ENCODE measurements at places on chromosomes 13 and 19.

- no peak for DNase-seq
These were observed 2.5 kb downstream of the ATP4B start for GRCh38 chr13:113655346-113656002.

DNA sequence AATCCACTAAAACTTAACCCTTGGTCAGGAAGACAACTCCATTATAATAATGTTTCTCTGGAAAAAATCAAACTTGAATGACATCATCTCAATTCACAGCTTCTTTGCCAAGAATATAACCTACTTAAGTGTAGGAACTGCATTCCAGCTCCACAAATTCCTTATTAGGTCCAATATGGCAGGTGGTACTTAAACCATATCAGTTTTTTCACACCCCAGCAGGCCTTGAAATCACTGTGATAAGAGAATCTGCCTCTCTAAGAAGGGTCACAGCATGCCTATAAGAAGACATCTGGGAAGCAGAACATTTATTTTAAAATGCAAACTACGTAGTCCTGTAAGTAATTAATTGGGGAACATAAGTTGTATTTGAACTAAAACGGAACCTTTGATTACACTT lies 687.8 kb downstream of the DIAPH3 start:
- no peak for DNase-seq

GRCh38 chr19:42293540-42293939 lies 8.4 kb upstream of the PRR19 start:
- DNase-seq: no peak

DNA sequence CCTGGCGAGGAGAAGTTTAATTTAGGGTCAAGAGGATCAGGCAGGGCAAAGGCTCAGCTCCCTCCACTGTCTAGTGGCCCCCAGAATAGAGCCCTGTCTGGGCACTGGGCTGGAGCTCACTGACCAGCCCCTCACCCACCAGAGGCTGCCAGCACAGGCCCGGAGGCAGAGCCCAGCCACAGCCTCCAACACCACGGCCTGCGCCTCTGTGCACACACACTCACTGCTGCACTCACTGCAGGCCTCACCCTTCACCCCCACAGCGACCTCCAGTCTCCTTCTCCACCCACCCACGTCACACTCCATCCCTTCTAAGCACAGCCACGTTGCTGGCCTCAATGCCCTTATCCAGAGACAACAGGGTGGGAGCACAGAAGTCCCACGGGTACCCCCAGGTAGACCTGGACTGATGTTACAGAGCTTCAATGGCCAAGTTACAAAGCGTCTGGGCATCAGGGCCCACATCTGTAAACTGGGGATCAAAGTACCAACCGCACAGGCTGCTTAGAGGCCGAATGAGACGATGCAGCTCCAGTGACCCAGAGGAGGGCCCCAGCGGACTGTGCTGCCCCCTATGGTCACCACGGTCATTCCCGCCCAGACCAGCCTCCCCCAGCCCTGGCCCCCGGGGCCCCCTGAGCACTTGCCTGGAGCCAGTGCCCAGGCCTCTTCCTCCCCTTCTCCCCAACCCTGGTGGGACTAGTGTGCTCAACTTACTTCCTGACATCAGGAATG lies 4.5 kb upstream of the PRKD2 start:
- DNase-seq: no peak

DNA sequence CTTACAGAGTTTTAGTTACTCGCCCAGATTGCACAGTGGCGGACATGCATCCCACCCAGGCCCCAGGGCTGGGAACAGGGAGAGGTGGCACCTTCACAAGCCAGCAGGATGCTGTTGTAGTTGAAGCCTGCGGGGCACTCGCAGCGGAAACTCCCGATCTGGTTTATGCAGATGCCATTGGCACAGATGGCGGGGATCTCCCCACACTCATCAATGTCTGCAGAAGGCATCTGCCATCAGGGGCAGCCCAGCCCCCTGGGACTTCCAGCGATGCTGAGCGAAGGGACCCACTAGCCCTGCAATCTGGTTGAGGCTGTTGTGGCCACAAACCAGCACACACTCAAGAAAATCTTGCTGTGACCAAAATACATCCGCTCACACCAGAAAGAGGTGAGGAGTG lies 44.6 kb downstream of the CCL25 start:
- DNase-seq: no peak

GRCh38 chr13:95146486-95146885 lies 154.8 kb downstream of the ABCC4 start:
- DNase-seq: no peak

DNA sequence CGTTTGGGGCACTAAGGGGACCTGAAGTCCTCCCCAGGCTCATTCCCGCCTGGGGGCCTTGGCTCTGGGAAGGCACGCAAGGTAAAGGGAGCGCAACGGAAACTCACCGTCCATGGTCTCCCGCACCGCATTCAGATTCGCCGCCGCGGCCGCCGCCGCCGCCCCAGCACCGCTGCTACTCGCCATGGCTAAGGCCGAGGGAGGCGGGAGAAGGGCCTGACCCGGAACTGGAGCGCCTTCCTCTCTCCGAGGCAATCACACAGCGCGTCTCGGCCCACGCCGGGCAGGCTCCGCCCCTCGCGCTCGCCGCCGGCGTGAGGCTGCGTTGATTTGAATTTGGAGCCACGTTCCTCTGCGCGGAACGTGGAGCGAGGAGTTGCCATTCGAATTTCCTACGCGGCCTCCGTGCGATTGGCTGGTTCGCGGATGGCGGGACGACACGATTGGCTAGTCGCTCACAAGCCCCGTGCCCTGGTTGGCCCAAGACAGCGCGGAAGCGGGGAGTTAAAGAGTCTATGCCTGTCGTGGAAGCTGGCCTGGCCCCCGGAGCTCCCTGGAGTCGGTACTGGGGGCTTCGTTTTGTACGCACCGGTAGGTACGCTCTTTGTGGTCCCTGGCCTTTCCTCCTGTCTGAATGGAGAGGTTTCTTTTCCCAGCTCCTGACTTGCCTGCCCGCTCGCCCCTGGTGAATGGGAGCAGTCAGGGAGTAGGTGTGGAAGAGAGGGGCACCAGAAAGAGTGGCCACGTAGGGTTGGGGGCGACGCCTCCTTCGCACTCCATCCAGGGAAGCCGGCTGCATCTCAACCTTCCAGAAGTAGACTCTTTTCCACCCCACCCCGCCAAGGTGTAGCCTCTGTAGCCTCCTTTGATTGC lies at the start of the genes BORA and MZT1:
BORA (plus strand) TSS at position 507 of the 873 bp plus-strand sequence. CDS start 1,018 bp downstream, outside the sequence.
MZT1 (minus strand) TSS at position 213 of the 873 bp plus-strand sequence; CDS start at position 186, 27 bp downstream.
- DNase-seq: peak; percentile 92

DNA sequence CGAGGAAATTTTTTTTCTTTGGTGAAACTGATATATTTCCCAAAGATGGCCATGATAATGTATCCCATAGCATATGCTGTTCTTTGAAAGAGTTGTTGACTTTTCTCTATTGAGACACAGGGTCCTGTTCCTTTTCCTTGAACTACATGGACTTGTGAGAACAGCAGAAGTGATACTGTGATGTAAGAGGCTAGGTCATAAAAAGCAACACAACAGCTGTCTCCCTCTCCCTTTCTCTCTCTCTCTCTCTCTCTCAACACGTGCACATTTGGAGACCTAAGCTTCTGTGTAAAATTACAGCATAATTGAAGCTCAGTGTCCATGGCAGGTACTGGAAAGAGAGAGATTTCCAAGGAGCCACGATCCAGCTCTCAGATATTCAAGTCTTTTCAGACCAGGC lies 1712.4 kb downstream of the EFNB2 start:
- DNase-seq: no peak

GRCh38 chr19:6412447-6413091 lies 12.0 kb downstream of the KHSRP start:
- DNase-seq: no peak

GRCh38 chr13:102956449-102956848 lies 109.8 kb downstream of the SLC10A2 start:
- no peak for DNase-seq

GRCh38 chr13:32254416-32254815 lies 60.7 kb downstream of the ZAR1L start:
- no peak for DNase-seq

DNA sequence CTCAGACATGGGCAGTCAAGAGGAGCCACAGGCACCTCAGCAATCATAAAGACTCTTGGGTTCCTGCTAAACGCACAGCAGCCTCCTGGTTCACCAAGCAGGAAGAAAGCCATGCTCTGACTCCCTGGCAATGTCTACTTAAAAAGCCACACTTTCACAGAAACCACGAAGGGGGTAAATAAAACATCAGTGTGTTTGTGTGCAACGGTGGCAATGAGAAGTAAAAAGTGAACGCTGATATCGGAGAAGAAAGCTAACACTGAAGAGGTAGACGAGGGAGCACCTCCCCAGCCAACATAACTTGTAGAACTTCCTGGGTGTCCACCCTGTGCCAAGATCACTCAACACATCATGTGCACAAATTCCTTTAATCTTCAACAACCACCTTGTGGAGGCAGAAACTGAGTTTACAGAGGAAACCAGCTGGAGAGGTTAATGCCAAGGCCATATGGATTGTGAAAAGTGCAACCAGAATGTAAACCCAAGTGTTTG lies 30.2 kb downstream of the HSPH1 start:
- no peak for DNase-seq

GRCh38 chr13:27928805-27929753 lies 9.3 kb downstream of the PDX1 start:
- DNase-seq: no peak

DNA sequence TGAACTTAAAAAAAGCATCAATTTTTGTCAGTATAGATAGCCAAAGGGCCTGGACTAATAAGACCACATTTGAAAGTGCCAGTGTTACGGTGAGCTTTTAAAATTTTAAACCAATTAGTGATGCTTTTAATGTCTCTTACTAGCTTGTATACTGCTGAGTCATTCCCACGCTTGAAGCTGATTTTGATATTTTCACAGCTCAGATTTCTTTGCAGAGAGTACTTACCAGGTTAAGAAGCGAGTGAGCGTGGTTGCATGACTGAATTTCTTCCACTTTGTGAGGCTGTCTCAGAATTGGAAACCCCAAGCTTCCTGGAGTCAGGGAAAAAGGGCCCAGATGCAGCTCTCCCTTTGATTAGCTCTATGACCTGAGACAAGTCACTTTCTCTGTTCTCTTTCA lies 74.5 kb upstream of the NBEA start:
- no peak for DNase-seq

GRCh38 chr19:5804516-5805461 lies at the start of gene NRTN:
NRTN (plus strand) TSS chr19:5805067; CDS start chr19:5824166, 19,099 bp downstream.
- no peak for DNase-seq

GRCh38 chr13:63902141-63902540 lies 2486.5 kb upstream of the PCDH20 start:
- no peak for DNase-seq

DNA sequence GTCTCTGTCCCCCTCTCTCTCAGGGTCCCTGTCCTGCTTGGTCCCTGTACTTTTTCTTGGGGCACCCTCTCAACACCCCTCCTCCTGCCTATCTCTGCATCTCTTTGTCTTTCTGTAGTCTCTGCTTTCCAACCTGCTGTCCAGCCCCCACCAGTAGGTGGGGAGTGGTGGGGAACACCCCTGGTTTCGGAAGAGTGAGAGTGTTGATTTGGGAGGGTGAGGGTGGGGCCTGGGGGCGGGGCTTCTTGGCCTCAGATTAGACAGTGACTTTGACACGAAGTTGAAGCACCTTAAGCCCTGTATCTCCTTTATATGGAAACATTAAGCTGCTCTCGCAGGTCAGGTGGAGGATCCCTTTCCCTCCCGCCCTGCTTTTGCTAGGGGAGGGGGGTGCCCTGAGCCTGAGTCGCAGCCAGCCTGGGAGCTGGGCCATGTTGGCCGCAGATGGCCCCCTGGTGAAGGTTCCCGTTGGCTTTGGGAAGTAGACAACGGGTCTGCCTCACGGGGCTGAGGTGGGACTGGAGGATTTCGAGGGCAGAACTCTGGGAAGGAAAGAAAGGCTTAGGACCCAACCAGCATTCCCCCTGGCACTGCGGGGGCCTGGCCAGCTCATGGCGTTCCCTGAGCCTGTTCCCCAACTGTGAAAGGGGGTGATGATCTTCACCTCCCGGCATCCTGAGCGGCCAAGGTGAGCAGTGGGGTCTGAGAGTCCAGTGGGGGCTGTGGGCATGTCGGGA lies at the start of gene KCNJ14:
KCNJ14 (plus strand) TSS at position 404 of the 737 bp plus-strand sequence. CDS start 6,151 bp downstream, outside the sequence.
- no peak for DNase-seq

- no peak for DNase-seq
These were observed 10.9 kb downstream of the SETDB2 start for GRCh38 chr13:49455007-49455398.

DNA sequence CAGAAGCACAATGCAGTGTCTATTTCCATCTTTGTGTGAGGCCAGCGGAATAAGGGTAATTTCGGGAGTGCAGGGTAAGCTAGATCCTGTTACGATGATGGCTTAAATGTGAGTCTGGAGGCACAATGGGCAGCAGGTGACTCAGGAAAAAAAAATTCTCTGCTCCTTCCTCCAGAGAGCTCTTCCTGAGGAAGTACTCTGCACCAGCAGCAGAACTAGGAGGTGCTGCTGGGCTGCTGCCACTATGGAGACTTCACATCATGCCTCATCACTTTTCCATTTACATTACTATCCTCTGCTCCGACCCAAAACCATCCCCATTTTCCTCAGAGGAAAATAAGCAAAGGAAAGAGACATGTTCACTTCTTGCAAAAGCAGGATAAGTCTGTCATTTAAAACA lies 282.0 kb downstream of the DNAJC15 start:
- DNase-seq: no peak

GRCh38 chr13:61113140-61113658 lies 302.4 kb downstream of the PCDH20 start:
- DNase-seq: no peak

DNA sequence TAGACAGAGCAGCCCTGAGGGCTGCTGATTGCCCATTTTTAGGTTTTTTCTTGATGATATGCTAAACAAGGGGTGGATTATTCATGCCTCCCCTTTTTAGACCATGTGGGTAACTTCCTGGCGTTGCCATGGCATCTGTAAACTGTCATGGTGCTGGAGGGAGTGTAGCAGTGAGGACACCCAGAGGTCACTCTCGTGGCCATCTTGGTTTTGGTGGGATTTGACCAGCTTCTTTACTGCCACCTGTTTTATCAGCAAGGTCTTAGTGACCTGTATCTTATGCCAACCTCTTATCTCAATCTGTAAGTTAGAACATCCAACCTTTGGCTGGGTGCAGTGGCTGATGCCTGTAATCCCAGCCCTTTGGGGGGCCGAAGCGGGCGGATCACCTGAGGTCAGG lies 148.0 kb downstream of the PTPRS start:
- no peak for DNase-seq

GRCh38 chr19:22545751-22546150 lies 88.4 kb upstream of the ZNF492 start:
- peak; percentile 25 for DNase-seq

DNA sequence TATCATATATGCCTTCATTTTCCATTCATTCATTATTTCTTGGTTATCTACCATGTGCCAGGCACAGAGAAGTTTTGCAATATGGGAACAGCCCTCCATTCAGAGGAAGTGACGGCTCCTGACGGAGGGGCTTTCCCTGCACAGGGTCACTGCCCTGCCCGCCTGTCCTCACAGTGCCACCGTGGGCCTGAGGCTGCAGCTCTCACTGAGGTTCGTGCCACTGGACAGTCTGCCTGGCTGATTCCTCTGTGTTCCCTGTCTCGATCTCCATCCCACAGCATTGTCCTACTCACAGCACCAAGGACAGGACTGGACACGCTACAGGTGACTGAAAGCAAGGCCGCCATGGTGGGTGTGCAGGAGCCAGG lies 92.7 kb downstream of the TSHZ3 start:
- DNase-seq: no peak

Data from stimulated activated CD4-positive, alpha-beta T cell treated with anti-CD3 and anti-CD28 coated beads, Interleukin-15, amount 100 ng/mL, for 48 hours (primary cell).